Naive thymus-derived CD8-positive, alpha-beta T cell (primary cell): ENCODE measurements at places on chromosomes 1 and 21. TPM values are rescaled to one million over a fixed set of nuclear protein-coding genes. Genes with fewer than 3 reads are reported as not detected.

OR2L2 gene
- 0.42 TPM for total RNA-seq

OR2M3 gene
- not detected for total RNA-seq

LCE6A gene
- not detected for total RNA-seq

SEMA6C gene
- total RNA-seq, result 10.6 TPM

SMIM34 gene
- not detected for total RNA-seq

KCNE1 gene
- 0.19 TPM for total RNA-seq
